CD4-positive, alpha-beta T cell treated with Interleukin-2 at 100 ng/mL for 4 hours (primary cell): ENCODE measurements at places on chromosomes 5 and 9.

DNA sequence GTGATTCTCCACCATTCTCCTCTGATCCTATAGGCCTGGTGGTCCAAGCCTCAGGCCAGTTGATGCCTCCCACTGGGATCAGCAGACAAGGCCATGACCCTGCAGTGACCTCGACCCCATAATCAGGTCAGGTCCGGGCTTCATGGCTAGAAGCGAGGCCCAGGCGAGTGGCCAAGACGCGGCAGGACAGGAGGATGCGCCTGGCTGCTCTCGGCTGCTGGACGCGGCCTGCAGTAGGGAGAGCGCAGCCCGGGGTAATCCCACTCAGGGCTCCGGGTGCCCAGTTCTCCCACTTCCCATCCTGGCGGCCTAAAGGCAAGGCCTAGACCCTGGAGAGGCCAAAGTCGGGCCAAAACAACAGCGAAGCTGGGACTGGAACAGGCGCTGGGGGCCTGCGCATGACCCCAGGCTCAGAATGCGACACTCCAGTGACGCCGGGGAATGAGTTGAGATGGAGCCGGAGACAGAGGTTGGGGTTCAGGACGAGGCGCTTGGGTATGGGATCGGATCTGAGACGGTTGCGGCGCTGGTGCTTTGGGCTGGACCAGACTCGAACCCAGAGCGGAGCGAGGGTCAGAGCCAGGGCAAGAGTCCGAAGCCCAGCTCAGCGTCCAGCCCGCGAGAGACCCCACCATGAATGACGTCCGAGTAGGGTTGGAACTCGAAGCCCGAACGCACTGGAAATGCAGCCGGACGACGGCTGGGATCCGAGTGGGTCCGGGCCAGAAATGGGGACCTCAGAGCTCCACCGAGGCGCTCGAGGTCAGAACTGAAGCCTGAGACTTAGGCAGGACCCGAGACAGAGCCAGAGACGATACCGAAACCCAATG, 3.2 kb downstream of the LHX6 start:
- DNase-seq = no peak

DNA sequence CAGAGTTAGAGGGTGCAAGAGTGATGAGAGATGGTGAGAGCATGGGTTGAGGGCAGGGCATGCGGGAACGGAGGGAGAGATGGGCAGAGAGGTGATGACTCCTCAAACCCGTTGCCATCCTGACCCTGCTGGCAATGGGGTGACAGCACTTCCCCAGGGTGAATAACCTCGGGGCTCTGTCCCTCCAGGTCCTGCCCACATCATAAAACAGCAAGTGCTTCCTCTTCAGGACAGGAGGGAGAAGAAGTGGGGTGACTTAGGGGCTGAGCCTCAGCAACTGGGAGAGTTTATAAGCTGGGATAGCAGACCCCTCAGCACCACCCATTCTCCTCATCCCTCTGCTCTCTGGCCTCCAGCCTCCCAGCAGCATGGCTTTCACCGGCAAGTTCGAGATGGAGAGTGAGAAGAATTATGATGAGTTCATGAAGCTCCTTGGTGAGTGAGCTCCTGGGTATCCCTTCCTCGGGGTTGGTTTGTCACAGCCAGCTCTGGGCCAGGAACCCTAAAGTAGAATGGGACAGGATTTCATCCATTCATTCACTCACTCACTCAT, at the start of gene FABP6:
FABP6 (plus strand) TSS at position 317 of the 553 bp plus-strand sequence; CDS start at position 369, 52 bp downstream.
- DNase-seq = no peak

DNA sequence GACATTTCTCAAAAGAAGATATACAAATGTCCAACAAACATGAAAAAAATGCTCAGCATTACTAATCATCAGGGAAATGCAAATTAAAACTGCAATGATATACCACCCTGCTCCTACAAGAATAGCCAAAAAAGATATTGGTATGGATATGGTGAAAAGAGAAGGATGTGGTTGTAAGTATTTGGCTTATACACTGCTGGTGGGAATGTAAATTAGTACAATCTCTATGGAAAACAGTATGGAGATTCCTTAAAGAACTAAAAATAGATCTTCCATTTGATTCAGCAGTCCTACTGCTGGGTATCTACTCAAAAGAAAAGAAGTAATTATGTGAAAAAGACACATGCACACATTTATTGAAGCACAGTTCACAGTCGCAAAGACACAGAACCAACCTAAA, 67.6 kb upstream of the RUSC2 start:
- no peak for DNase-seq

GRCh38 chr5:150124111-150124557, 31.5 kb downstream of the PDGFRB start:
- no peak for DNase-seq

GRCh38 chr9:22790329-22790728, 343.7 kb downstream of the DMRTA1 start:
- DNase-seq = no peak

- no peak for DNase-seq
Measured at GRCh38 chr9:79166005-79166404, 405.8 kb upstream of the TLE4 start.

- no peak for DNase-seq
Measured at GRCh38 chr9:31587146-31587545, 797.3 kb upstream of the ACO1 start.

DNA sequence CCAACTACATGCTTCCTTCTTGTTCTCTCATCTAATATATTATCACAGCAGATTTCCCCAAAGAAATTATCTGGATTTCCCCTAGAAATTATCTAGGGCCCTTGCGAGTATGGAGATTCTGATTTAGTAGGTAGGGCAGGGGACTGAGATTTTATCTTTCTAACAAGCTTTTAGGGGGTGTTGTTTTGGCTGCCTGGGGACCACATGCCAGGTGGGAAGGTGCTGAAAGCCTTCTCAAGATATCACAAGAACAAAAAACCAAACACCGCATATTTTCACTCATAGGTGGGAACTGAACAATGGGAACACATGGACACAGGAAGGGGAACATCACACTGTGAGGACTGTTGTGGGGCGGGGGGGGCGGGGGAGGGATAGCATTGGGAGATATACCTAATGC, 146.5 kb upstream of the CDH10 start:
- DNase-seq = no peak

- no peak for DNase-seq
Measured at GRCh38 chr5:171893290-171893886, 107.8 kb downstream of the SMIM23 start.

GRCh38 chr9:114184071-114184470, 28.7 kb downstream of the COL27A1 start:
- DNase-seq = no peak

DNA sequence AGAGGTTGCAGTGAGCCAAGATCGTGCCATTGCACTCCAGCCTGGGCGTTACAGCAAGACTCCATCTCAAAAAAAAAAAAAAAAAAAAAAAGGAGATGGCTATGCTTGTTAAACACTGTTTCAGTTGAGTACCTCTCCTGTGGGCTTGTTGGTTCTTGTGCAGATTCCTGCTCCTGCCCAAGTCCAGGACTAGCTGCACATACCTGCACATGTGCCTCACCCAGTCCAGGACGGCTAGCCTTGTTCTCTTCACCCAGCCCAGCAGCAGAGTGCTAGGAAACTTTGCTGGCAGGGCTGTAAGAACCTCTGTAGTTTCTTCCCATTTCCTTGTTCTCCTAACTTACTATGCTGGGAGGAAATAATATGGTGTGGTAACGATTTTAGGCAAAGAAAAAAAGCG, 234.1 kb upstream of the DMRT1 start:
- no peak for DNase-seq

DNA sequence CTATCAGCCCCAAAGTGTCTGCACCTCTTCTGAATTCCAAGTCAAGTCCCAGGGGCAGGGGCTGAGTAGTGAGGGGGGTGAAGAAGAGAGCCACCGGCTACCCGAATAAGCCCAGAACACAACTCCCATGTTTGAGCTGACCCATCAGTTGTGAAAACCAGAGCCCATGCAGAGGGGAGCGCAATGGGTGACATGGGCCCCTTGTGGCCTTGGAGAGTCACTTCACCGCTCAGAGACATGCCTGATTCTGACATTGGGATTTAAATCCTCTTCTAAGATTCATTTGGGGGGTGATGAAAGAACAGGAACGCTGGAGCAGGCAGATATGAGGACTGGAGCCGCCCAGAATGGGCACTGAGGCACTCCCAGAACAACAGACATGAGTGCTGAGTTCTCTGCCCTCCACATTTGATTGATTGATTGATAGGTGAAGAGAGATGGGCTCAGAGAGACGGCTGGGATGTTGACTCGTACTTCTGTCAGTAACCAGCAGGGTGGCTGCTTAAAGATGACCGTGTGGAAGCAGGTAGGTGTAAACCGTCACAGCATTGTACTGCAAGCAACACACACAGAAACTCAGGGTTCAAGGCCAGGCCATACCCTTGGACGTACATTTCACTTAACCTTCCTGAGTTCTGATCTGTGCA, 74.3 kb downstream of the GPR21 start:
- DNase-seq = no peak
